Activated CD8-positive, alpha-beta T cell treated with anti-CD3 and anti-CD28 coated beads, Interleukin-2, amount 10 ng/mL, durations not matched to agents 7 days and 5 days (primary cell): ENCODE measurements at places on chromosomes 13 and 19. TPM values are rescaled to one million over a fixed set of nuclear protein-coding genes. Genes with fewer than 3 reads are reported as not detected.

GRCh38 chr13:37889102-37889501 is 19.5 kb upstream of the TRPC4 start:
- DNase-seq: no peak
- no peak overlapping the region for H3K4me3 ChIP-seq
- no peaks in the 10 kb centered on the region for H3K36me3 ChIP-seq
- H3K27ac ChIP-seq: no peak overlapping the region
- H3K27me3 ChIP-seq: no peaks in the 10 kb centered on the region

- H3K36me3 ChIP-seq: no peaks in the 10 kb centered on the region
- H3K4me1 ChIP-seq: peaks cover 8% of the 10 kb centered on the region
- no peak overlapping the region for H3K27ac ChIP-seq
- no peak overlapping the region for H3K4me3 ChIP-seq
- DNase-seq: no peak
These were observed 221.2 kb downstream of the MAB21L1 start for GRCh38 chr13:35255241-35255640.

GRCh38 chr19:33005440-33005839 is 33.4 kb downstream of the FAAP24 start:
- H3K4me3 ChIP-seq: no peak overlapping the region
- no peak for DNase-seq
- H3K4me1 ChIP-seq: peaks cover 7% of the 10 kb centered on the region
- H3K27ac ChIP-seq: no peak overlapping the region

GRCh38 chr13:47890146-47890814 is 110.8 kb downstream of the SUCLA2 start:
- peak overlapping the region; percentile 63 for H3K27ac ChIP-seq
- peak; percentile 42 for DNase-seq

DNA sequence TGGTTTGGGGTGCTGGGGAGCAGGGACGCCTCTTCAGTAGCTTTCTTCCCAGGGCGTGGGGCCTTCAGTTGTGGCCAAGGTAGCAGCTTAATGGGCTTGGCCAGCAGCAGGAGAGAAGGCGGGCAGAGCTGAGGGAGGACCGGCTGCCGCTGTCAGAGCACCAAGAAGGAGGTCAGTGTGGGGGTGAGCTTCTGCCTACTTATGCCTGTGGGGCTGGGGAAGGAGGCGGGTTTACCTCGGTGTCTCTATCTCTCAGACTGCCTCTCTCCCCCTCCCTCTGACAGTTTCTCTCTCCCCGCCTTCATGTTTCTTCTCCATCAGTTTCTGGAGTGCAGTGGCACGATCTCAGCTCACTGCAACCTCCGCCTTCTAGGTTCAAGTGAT is at the start of gene CAPN12:
Gene CAPN12, minus strand, starts transcription at position 177 of the 384 bp plus-strand sequence. CDS start 309 bp downstream, outside the sequence.
- no peak within 1 kb of the TSS for H3K4me3 ChIP-seq
- no peak within 1 kb of the TSS for H3K27ac ChIP-seq
- H3K27me3 ChIP-seq: no peaks in the 10 kb centered on the region
- peaks cover 12% of the 10 kb centered on the region for H3K4me1 ChIP-seq
- DNase-seq: no peak

GRCh38 chr13:80214521-80214991 is 126.4 kb downstream of the SPRY2 start:
- no peaks in the 10 kb centered on the region for H3K27me3 ChIP-seq
- H3K36me3 ChIP-seq: no peaks in the 10 kb centered on the region
- H3K4me3 ChIP-seq: no peak overlapping the region
- H3K27ac ChIP-seq: no peak overlapping the region
- DNase-seq: no peak

GRCh38 chr13:100542826-100543156 is 45.8 kb downstream of the GGACT start:
- no peaks in the 10 kb centered on the region for H3K27me3 ChIP-seq
- peaks cover 23% of the 10 kb centered on the region for H3K4me1 ChIP-seq
- no peak overlapping the region for H3K4me3 ChIP-seq
- DNase-seq: no peak
- no peak overlapping the region for H3K27ac ChIP-seq

GRCh38 chr13:33213024-33213768 is 72.4 kb downstream of the STARD13 start:
- H3K27ac ChIP-seq: no peak overlapping the region
- DNase-seq: no peak
- H3K4me3 ChIP-seq: no peak overlapping the region
- peaks cover 8% of the 10 kb centered on the region for H3K27me3 ChIP-seq
- H3K4me1 ChIP-seq: no peaks in the 10 kb centered on the region
- H3K36me3 ChIP-seq: no peaks in the 10 kb centered on the region

DNA sequence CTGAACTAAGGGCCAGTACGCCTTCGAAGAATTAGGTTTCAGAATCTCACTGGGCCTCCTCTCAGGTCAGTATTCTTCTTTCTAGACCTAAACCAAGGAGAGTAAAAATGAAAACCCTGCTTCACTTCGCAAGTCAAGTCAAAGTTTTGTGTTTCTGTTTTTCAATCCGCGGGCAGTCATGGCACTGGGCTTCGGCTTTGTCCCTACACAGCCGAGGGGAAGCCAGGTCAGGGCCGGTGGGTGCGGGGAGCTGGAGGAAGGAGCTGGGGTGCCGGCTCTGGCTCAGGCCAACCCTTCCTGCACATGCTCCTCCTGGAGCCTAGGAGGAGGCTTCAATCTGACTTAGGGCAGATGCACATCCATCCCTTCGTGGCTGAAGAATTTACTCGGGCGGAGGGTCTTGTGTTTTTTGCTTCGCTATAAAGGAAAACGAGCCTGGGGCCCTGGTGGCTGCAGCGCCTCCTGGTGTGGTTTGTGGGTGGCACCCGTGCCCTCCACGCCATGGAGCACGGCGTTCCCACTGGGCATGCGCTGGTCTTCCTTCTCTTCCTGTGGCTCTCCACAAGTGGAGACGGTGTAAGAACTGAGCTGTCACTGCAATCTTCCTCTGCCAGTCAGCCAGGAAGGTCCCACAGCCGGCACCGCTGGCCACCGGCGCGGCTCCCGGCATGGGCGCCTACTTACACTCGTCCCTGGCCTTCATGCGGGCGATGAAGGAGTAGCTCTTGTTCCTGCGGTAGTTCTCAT is 22.5 kb downstream of the C19orf44 start:
- no peak overlapping the region for H3K4me3 ChIP-seq
- peaks cover 54% of the 10 kb centered on the region for H3K36me3 ChIP-seq
- H3K4me1 ChIP-seq: peaks cover 5% of the 10 kb centered on the region
- no peak for DNase-seq
- no peak overlapping the region for H3K27ac ChIP-seq

DNA sequence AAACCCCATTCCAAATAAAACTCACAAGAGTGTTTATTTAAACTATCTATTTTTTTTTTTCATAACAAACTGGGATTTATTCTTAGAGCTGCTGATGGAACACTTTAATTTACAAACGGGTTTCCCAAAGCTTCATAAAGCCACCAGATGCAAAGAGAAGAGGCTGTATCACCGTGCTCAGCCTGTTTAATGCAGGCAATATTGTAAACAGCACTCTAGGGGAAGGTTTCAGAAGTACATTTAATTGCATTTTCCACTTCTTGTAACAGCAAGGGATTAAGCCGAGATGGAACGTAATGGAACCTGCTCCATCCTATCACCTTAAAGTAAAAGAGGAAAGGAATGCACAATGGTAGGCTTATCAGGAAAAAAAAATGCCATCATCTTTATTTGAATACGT is 550.6 kb upstream of the ARGLU1 start:
- H3K4me3 ChIP-seq: no peak overlapping the region
- no peaks in the 10 kb centered on the region for H3K36me3 ChIP-seq
- no peak for DNase-seq

- no peaks in the 10 kb centered on the region for H3K4me1 ChIP-seq
- H3K27ac ChIP-seq: no peak overlapping the region
These were observed 242.2 kb upstream of the EDNRB start for GRCh38 chr13:78160793-78161192.

DNA sequence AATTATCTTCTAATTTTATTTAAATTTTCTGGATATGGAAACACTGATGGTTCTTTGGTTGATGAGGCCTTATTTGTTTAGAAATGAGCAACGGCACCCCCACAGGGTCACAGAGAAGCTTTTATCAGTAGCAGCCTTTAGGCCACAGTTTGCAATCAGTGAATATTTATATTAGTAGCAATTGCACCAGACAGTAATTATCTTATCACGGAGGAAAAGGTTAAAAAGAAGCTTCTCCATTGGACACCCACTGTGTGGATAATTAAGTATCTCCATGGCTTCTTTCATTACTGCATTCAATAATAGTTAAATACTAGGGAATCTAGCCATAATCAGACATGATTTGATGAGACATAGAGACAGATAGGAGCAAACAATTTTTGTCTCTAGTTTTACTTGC is 2099.2 kb upstream of the PCDH20 start:
- no peaks in the 10 kb centered on the region for H3K4me1 ChIP-seq
- no peaks in the 10 kb centered on the region for H3K27me3 ChIP-seq

DNA sequence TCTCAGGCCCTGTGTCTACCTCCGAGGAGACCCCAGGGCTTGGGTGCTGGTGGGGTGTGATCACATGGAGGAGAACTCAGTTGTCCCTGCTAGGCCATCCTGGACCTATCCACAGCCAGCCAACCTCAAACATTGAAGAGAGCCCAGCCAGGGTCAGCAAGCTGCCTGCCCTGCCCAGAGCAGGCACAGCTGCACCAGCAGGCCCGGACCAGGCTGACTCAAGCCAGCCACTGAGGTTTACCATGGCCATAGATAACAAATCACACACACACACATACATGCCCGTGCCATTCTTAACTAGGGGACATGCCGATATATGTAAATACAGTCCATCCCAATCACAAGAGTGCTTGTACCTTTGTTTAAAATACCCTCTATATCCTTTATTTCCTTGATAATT is 8.1 kb downstream of the ARHGEF7 start:
- H3K4me3 ChIP-seq: no peak overlapping the region
- no peak overlapping the region for H3K27ac ChIP-seq
- no peaks in the 10 kb centered on the region for H3K36me3 ChIP-seq

DNA sequence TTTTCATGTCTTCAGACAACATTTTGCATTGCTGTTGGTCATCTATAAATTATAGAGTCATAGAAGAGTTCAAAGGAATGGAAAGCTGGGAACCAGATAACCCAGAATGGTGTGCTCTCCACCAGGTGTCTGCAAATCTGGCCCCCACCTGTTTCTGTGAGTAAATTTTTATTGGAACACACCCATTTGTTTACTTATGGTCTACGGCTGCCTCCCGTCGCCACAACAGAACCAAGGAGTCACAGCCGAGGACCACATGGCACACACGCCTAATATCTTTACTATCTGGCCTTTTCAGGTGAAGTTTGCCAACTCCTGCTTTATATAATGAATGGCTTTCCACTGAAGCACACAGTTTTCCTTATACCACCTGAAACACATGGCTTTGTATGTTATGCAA is 58.2 kb downstream of the EFNB2 start:
- peaks cover 6% of the 10 kb centered on the region for H3K27me3 ChIP-seq
- no peak for DNase-seq
- H3K4me3 ChIP-seq: no peak overlapping the region
- no peak overlapping the region for H3K27ac ChIP-seq
- no peaks in the 10 kb centered on the region for H3K36me3 ChIP-seq
- no peaks in the 10 kb centered on the region for H3K4me1 ChIP-seq

- no peaks in the 10 kb centered on the region for H3K27me3 ChIP-seq
- peaks cover 43% of the 10 kb centered on the region for H3K36me3 ChIP-seq
- peaks cover 41% of the 10 kb centered on the region for H3K4me1 ChIP-seq
- H3K4me3 ChIP-seq: no peak overlapping the region
- no peak for DNase-seq
These were observed 64.1 kb downstream of the DOCK9 start for GRCh38 chr13:98913741-98914140.

DNA sequence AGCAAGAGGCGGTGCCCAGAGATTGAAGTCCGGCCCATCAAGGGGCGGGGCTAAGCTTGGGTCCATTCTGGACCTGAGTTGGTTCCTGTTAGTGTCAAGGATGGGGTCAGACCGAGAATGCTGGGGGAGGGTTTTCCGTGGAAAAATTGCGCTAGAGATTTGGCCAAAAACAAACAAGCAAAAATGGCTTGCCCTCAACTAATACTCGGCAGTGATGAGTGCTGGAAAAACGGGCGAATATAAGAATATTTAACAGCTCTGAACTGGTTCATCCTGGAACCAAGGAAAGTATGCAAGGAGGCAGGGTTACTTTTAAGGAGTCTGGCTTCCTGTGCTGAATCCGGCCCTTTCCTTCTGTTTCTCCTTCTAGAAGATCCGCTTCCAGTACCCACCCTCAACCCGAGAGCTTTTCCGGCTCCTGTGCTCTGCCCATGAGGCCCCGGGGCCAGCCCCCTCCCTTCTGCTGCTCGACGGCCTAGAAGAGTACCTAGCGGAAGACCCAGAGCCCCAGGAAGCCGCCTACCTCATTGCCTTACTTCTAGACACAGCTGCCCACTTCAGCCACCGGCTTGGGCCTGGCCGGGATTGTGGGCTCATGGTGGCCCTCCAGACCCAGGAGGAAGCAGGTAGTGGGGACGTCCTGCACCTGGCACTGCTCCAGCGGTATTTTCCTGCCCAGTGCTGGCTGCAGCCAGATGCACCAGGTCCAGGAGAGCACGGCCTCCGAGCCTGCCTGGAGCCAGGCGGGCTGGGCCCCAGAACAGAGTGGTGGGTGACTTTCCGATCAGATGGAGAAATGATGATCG is 880 bp downstream of the SWSAP1 start:
- H3K4me3 ChIP-seq: no peak overlapping the region
- H3K4me1 ChIP-seq: peaks cover 37% of the 10 kb centered on the region
- H3K36me3 ChIP-seq: peaks cover 23% of the 10 kb centered on the region
- no peak overlapping the region for H3K27ac ChIP-seq
- peak; percentile 91 for DNase-seq
- H3K27me3 ChIP-seq: no peaks in the 10 kb centered on the region

GRCh38 chr13:105016266-105016665 is 1519.2 kb downstream of the EFNB2 start:
- H3K27me3 ChIP-seq: no peaks in the 10 kb centered on the region
- no peaks in the 10 kb centered on the region for H3K36me3 ChIP-seq
- no peak overlapping the region for H3K27ac ChIP-seq
- no peaks in the 10 kb centered on the region for H3K4me1 ChIP-seq
- DNase-seq: no peak

The NLRP7 gene
- not detected for total RNA-seq

The FUT6 gene
- total RNA-seq: 0.16 TPM

The ZNF154 gene
- total RNA-seq: 3.1 TPM

The LILRA5 gene
- total RNA-seq: not detected

The NKPD1 gene
- 0.24 TPM for total RNA-seq

The SIGLEC10 gene
- total RNA-seq: 0.83 TPM

The NAPA gene
- 103 TPM for total RNA-seq

The OR4F17 gene
- not detected for total RNA-seq

The MBD3L2 gene
- not detected for total RNA-seq
